ENCODE measurements at places on chromosomes 3 and 15.
A peak's percentile ranks its signal among the peaks of the same experiment; 100 is the strongest.

- no peak for DNase-seq
These were observed 21.6 kb upstream of the TAFA4 start for GRCh38 chr3:68953816-68954444.

- DNase-seq, result no peak
These were observed 58.1 kb upstream of the PROK2 start for GRCh38 chr3:71843071-71843470.

GRCh38 chr3:149701977-149702350, 44.1 kb upstream of the WWTR1 start:
- DNase-seq, result no peak

GRCh38 chr15:78076231-78077052, 1.1 kb downstream of the TBC1D2B start:
- DNase-seq, result no peak

DNA sequence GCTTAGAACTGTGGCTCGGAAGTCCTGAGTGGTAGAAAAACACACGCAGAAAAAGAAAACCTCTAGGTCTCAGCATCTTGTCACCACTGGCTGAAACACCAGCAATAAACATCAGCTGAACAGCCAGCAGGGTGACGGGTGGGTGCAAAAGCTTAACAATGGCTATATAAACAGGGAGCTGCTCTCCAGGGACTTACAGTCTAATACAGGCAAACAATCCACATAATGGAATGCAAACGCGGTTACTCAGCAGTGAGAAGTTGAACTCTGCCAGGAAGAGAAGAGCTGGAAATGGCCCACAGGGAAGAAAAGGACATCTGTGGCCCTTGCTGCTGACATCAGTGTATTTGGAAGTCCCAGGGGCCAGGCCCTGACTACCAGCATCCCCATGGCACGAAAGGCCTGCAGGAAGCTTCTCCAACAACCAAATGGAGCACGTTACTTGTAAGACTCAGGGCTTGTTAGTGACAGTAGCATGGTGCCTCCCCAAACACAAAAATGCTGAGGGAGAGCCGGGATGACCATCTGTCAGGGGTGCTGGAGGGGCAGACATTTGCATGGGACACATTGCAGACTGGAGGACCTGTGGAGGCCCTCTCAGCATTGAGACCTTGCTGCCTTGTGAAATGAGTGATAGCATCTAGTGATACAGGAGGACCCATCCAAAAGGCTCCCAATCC, 3.0 kb downstream of the HEG1 start:
- DNase-seq, result no peak

GRCh38 chr3:30354972-30355371, 251.4 kb upstream of the TGFBR2 start:
- DNase-seq, result no peak

- no peak for DNase-seq
These were observed 59.8 kb downstream of the ZNF860 start for GRCh38 chr3:32041316-32041715.

DNA sequence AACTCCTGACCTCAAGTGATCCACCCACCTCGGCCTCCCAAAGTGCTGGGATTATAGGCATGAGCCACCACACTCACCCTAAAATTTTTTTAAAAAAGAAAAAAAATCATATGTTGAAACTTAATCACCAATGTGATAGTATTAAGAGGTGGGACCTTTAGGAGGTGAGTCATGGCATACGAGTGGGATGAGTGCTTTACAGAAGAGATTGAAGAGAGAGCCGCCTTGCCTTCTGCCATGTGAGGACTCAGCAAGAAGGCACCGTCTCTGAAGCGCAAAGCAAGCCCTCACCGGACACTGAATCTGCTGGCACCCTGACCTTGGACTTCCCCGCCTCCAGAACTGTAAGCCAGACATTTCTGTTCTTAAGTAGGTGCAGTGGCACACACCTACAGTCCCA, 5.5 kb downstream of the ARPIN start:
- no peak for DNase-seq

DNA sequence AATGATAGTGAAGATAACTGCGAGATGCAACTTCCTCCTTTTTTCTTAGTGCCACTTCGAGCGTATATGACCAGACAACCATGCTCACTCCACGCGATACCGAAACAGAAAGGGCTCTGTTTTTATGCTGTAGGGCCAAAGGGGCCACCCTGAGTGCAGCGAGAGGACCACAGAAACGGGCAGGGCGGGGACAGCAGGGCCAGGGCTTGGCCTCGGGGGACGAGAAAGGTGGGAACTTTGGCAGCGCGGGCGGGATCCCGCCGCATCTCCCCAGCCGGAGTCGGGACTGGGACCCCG, 483 bp downstream of the VPS13C start:
- peak; percentile 16 for DNase-seq

DNA sequence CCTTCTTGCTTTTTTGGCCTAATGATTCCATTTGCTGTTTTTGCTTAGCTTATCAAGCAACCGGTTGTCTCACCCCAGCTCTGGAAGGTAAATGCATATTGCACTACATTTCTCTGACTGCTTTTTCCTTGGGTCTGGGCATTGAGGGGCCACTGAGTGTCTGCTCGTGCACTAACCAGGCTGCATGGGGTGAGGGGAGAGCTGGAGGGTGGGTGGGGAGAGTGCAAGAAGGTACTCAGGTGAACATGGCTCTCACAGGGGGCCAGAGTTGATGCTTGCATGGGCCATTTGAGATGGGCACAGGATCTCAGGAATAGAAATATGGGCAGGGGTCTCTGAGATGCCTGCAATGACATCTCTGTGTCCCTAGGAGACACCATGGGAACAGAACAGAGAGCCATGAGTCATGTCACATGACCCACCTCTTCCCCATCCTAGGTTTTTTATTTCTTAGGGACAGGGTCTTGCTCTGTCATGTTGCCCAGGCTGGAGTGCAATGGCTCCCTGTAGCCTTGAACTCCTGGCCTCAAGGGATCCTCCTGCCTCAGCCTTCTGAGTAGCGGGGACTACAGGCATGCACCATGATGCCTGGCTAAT, 6.2 kb downstream of the ALPK3 start:
- DNase-seq, result no peak

DNA sequence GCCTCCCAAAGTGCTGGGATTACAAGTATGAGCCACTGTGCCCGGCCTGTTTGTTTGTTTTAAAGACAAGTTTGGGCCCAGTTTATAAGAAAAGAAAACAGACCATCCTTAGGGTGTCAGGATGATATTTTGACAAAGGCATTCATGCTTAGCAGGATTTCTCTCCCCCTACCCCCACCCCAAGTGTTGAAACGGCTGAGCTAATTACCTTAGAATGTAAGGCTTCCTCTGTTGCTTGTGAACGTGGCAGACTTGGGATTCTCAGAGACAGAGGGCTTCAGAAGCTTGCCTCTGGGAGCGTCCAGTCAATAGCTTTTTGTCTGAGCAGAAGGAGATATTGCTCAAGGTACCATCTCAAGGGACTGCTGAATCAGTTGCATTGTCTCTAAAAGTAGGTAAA, 24.0 kb downstream of the FLNB start:
- DNase-seq, result no peak

GRCh38 chr3:58999774-59000160, 50.1 kb downstream of the CFAP20DC start:
- DNase-seq, result no peak

- DNase-seq, result no peak
These were observed 2.0 kb downstream of the CIB2 start for GRCh38 chr15:78129077-78129750.

DNA sequence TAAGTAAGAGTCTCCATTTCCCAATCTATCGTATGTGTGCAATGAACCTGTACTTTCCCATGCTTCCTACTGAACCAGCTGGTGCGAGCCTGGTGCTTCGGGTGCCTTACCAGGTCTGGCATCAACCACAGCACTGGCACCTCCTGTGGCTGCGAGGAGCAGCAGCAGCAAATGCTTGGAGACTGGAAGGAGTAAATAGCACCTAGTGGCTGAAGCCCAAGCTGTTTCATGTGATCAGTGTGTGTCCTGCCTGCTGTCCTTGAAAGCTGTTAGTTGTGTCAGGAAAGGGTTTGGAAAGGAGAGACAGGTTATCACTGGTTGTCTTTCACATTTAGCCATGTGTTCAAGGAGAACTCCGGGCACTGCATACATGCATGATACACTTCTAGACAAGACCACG, 31.8 kb downstream of the PCOLCE2 start:
- no peak for DNase-seq

- no peak for DNase-seq
These were observed 28.9 kb upstream of the RASGRP1 start for GRCh38 chr15:38593524-38593923.

DNA sequence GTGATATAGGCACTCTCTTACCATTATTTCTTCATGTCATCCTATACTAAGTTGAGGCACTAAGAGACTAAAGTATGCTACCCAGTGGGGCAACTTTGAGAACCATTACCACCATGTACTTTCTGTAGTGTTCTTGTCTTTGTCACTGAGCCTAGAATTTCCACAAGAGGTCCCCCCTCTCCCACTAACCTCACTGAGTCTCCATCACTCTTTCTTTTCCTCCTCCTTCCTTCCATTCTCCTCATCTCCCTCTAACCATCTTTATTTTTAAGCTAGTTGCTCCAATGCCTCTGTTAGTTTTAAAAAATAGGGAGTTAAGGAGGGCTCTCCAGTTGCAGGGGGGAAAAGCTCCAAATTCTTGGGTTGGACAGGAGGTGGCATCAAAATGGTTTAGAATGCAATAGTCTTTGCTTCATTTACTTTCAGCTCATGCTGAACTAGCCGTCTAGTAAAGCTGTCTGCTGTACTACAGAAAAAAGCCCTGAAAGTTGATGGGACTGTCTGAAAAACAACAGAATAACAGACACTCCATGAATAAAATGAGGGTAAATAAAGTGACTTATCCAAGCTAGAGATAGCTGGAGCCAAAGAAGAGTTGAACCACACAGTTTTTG, 85.1 kb upstream of the MYRIP start:
- no peak for DNase-seq

DNA sequence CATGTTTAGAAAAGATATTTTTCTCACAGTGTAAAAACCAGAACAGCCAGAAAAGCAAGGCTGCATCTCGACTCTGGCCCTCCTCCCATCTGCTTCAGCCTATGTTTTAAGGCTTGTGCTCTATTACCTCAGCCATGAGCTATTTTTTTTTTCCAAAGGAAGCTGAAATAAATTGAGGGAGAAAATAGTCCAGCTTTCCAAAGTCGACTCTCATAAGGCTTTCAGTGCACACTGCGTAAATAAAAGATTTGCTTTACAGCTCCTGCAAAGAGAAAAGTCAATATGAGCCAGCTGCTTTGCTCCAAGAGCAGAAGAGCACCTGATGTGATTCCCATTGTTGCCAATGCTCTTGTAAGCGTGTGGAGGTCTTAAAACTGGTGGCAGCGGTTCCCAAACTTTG, 26.7 kb downstream of the SCG3 start:
- DNase-seq, result no peak

DNA sequence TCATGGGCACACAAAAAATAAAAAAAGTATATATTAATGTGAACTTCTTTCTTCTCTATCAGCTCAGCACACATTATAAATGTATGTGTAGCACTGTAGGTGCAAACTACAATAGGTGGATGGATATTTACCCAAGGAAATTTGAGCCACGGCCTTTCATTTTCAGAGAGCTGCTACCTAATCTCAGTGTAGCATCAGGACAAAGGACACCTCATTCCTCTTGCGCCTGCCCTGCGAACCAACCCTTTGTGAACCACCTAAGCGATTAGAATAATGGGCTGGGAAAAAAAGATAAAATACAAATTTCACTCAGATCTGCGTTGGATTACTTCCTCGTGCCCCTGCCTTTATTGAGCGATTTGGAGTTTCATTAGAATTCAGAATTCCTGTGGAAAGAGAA, 263.2 kb downstream of the NR2F2 start:
- DNase-seq, result no peak

DNA sequence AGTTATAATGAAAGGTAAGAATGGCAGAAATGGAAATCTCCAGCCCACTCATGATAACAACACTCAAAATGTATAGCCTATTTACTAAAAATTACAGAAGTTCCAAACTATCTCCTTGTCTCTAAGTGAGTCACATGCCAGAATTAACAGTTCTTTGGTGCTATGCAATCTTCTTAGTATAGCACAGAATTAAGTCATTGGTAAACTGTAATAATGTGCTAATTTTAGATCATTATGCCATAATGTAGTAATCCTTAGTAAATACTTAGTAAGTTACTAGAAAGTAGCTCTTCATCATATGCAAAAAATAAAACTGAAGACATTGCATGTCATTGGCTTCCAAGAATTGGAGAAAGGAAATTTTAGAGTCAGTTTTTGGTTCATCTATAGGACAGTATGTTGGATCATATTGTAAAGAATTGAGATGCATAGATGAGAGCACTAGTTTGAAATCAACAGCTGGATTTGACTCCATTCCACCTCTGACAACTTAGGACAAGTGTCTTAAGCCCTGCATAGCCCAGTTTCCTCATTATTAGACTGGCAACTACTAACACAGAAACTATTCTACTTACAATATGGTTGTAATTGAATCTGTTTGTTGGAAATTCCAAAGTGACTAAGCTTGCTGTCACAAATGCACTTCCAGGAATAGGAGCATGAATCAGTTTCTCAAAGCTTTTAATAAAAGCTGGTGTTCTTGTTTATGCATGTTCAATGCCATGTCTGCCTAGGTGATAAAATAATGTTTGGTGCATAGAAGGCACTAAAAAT, 40.1 kb upstream of the CD47 start:
- DNase-seq, result no peak

DNA sequence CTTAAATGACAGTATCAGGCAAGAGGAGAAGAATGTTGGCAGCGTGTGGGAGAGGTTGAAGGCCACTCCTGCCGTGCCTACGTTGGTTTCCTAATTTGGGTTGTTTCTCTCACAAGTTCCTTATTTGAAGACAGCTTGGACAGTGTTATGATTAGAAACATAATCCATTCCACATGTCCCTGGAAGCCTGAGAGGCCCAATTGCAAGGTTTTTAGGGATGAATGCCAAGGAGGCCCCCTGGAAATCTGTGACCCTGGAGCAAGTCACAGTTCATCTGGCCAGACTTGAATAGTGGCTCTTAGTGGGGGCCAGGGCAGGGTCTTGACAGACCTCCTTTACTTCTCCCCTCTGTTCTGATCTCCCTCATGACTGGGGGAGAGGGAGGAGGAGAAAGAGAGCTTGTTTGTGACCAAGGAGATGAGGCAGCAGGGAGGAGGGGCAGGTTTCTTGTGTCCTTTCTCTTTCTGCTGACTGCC, 584.4 kb upstream of the TBL1XR1 start:
- DNase-seq, result no peak

DNA sequence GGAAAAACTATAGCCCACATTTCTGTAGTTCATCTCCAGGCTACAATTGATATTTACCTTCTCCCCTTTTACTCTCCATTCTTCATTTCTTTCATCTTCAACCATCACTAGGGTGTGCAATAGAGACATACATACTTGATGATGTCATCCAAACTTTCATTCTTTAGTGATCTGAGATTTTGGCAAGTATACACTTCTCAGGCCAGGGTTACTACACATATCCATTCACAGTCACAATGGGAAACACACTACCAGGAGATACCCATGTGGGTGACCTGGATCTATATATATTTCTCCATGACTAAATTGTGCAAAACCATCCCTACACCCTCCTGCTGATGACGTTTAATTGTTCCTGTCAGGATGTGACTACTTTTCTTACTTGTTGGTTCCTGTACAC, 769.5 kb upstream of the DPPA4 start:
- DNase-seq, result no peak

GRCh38 chr15:89628806-89629715, 26.2 kb downstream of the KIF7 start:
- no peak for DNase-seq

- no peak for DNase-seq
These were observed 917.1 kb downstream of the PLOD2 start for GRCh38 chr3:145243875-145244274.

GRCh38 chr3:126903521-126903920, 79.4 kb upstream of the PLXNA1 start:
- no peak for DNase-seq

GRCh38 chr3:152416808-152417580, 148.3 kb downstream of the MBNL1 start:
- no peak for DNase-seq

- no peak for DNase-seq
These were observed 4.6 kb downstream of the ERICH6 start for GRCh38 chr3:150699068-150699639.
